ENCODE measurements at places on chromosomes 11 and 22. TPM values are rescaled to one million over a fixed set of nuclear protein-coding genes. Genes with fewer than 3 reads are reported as not detected.

Gene OR4A16
- not detected for total RNA-seq

Gene CCDC87
- 0.64 TPM for total RNA-seq

Gene MN1
- 3.9 TPM for total RNA-seq

DNA sequence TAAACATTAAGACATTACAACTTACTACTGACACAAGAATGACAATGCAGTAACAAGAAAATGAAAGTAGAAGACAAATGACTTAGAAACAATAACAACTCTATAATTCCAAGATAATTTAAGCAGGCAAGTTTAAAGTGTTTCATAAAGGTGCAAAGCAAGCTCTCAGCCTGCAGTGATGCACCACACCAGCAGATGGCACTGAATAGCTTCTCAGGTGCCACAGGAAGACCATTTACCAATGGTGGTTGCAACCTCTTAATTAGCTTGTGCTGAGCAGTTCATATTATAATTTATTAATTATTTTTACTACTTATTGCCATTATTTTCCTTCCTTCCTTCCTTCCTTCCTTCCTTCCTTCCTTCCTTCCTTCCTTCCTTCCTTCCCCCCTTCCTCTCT lies 60.6 kb downstream of the NXPE2 start:
- peak; percentile 51 for DNase-seq

Gene APOA4
- total RNA-seq, result not detected

- DNase-seq, result no peak
These were observed 99.2 kb downstream of the STIM1 start for GRCh38 chr11:3954448-3955298.

GRCh38 chr22:25404556-25404927 lies 159.9 kb upstream of the GRK3 start:
- DNase-seq, result no peak

Gene SULT4A1
- not detected for total RNA-seq

- peak; percentile 90 for DNase-seq
These were observed 29.8 kb downstream of the MTMR3 start for GRCh38 chr22:29912605-29913398.

DNA sequence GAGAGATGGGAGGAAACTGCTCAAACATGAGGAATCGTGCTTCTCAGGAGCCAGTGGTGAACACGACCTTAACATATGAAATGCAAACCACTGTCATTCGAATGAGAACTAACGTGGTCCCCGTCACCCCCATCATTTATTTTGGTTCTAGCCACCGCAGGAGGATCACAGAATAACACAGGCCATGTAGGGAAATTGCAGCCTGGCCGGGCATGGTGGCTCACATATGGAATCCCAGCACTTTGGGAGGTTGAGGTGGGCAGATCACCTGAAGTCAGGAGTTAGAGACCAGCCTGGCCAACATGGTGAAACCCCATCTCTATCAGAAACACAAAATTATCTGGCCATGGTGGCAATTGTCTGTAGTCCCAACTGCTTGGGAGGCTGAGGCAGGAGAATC lies 27.1 kb downstream of the KRTAP5-5 start:
- no peak for DNase-seq

DNA sequence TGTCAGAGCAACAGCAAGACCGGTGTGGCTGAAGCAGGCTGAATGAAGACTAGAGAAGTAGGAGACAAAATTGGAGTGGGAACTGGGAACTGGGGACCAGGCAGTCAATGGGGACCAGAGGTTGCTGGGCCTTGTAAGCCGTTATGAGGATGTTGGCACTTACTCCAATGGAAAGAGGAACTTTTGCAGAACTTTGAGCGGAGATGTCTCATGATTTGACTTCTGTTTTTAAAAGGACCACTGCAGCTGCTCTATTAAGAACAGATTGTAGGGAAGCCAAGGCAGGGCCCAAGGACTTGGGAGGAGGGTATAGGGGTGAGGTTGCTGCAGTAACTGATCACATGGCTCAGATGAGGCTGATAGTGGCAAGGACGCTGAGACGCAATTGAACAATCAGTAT lies 34.2 kb downstream of the IL18 start:
- no peak for DNase-seq

Gene NXPE4
- total RNA-seq, result not detected

Gene CTSW
- total RNA-seq, result 0.43 TPM

Gene PRG3
- not detected for total RNA-seq

GRCh38 chr11:128728767-128729587 lies 35.1 kb downstream of the FLI1 start:
- no peak for DNase-seq

DNA sequence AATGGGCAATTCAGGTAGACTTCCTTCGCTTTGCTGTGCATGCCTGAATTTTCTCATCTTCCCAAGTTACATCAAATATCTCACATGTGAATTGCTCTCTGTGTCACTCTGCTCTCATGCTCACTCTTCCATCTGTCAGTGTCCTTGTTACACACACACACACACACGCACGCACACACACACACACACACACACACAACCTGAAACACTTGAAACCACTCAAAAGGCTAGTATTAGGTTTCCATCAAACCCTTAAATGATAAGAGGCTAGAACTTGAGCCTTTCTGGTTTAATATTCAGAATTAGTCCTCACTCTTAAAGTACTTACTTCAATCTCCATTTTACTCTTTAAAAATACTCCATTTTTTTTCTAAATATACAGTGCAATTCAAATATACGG lies 282.4 kb downstream of the C11orf87 start:
- DNase-seq, result no peak

GRCh38 chr22:45781966-45782365 lies 110.3 kb downstream of the ATXN10 start:
- DNase-seq, result no peak

Gene CFAP300
- total RNA-seq, result 4.7 TPM

Gene KCTD14
- total RNA-seq, result 0.97 TPM
